ENCODE measurements at places on chromosomes 6 and 20.

- DNase-seq = no peak
Measured at GRCh38 chr6:317448-318144, 25.3 kb downstream of the DUSP22 start.

GRCh38 chr6:140041571-140042332, 667.3 kb upstream of the CITED2 start:
- DNase-seq = peak; percentile 3

DNA sequence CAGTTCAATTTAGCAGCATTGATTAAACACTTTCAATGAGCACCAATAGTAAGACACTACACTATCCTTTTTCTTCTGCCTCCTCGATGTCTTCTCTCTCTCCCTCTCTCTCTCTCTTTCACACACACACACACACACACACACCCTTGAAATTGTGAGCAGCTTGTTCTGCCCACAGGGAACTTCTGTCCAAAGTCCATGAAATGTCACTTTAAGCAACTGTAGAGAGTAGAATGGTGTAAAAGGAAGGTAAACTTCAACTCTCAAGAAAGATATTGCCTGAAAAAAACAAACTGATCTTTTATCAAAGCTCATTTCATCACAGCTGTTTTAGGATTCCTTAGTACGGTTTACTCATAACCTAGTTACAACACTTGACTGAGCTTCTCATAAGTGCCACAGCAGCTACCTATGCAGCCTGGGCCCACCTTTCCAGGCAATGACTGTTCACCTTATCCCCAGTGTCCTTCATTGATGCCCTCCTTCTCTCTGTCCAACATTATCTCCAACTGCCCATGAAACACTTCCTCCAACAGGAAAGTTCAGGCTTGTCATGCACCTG, 107.0 kb downstream of the TNFRSF21 start:
- DNase-seq = no peak

GRCh38 chr20:53923566-53924369, 146.6 kb downstream of the BCAS1 start:
- no peak for DNase-seq

- no peak for DNase-seq
Measured at GRCh38 chr20:41811456-41811855, 193.3 kb upstream of the CHD6 start.

GRCh38 chr20:54197621-54198604, 10.0 kb upstream of the PFDN4 start:
- no peak for DNase-seq
